ENCODE measurements at places on chromosomes 1 and 21.

DNA sequence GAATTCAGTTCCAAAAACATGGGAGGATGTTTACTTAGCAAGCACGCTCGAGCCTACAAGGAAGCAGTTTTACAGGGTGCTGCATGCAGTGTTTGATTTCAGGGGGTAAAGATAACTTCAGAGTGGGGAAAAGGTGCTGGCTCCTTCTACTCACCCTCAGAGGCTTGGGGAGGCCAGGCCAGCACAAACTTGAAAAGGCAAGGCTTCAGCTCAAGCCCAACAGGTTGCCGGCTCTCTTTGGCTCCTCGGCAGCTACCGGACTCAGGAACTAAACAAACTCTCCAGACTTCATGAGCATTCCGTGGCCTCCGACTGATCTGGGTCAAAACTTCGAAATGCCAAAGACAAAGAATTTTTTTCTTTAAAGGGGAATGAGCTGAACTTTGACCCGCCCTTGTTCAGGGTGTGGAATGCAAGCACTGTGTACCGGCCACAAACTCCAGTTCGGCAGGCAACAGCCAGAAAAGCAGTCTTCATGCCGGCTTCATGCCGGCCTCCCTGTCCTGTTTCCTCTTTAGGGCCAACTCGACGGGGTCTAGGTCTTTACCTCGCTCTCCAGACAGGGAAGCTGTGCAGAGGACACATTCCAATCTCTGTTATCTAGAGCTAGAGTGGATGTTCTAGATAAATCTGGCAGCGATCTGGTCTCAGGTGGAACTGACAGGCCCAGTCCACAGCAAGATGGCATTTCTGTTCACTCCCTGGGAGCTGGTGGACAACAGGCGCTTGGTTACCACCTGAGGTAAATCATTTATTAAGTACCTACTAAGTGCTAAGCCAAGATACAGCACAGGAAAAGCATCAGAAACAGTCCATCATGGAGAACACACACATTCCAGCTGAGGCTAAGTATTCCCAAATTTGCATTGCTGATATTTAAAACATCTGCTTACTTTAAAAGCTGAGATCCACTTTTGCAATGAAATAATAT is 75.0 kb downstream of the CD46 start:
- no peak for DNase-seq

GRCh38 chr1:114695430-114696058 is at the start of gene AMPD1:
Gene AMPD1, minus strand, starts transcription at chr1:114695546. Its CDS starts 75 bp downstream, at chr1:114695471.
- DNase-seq, result no peak

DNA sequence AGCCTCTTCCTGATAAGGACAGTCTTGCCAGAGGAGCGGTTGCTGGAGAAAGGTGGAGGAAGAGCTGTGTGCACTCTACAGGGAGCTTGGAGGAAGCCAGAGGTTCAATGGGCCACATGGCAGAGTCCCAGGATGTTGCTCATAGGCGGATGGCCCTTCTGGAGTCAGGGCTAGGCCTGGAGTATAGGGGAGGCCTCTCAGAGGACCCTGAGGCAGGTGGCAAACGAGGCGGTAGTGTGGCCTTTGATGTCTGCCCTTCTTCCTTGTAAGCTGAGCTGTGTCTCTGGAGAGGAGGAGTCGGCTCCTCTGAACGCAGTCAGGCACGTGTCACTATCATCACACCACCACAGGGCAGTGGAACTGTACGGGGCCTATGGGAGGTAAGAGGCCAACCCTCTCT is 8.6 kb downstream of the PKP1 start:
- no peak for DNase-seq

GRCh38 chr1:93670141-93670540 is 11.5 kb downstream of the BCAR3 start:
- no peak for DNase-seq

DNA sequence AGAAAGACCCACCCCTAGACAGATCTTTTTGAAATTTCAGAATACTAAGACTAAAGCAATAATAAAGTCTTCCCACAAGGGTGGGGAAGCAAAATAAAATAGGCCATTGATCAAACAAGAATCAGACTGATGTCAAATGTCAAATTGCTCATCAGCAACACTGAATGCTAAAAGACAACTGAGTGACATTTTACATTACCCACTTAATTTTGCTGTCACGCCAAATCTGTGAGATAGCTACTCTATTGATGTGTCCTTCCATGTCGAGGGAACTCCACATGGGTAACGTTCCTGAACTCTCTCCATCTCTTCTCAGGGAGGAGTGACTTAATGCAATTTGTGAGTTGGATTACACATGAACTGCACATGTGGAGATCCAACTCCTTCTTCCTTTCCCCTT is 271.7 kb upstream of the CAMK1G start:
- DNase-seq, result no peak

DNA sequence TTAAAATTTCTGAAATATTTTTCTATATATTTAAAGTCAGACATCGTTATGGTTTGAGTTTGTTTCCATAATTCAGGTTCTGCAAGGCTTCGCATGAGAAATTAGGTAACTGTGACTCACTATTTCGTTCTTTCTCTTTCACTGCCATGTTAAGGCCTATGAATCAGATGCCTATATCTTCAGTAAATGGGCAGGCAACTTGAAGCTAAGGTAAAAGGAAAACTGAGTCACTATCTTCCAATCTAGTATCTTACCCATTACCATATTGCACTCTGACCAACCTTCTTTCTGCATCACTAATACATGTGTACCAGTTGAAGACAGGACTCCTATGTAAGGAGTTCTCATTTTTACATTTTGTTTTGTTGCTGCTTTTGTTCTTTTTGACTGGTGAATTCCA is 37.8 kb downstream of the PYHIN1 start:
- no peak for DNase-seq

DNA sequence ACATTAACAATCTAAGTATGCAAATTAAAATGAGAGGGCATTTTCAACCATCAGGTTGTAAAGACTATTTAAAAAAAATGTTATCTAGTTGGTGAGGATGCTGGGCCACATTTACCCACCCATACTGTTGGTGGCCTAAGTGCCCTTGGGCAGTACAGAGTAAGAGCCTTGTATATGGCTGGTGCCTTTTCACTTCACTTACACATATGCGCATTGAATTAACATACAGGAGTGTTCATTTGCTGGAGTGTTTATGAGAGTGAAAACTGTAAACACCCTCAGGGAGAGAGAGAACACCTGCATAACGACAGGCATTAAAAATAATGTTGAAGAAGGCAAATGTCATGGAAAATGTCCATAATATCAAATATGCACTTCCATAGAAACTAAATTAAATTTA is 427.1 kb downstream of the PCP4 start:
- DNase-seq, result no peak

DNA sequence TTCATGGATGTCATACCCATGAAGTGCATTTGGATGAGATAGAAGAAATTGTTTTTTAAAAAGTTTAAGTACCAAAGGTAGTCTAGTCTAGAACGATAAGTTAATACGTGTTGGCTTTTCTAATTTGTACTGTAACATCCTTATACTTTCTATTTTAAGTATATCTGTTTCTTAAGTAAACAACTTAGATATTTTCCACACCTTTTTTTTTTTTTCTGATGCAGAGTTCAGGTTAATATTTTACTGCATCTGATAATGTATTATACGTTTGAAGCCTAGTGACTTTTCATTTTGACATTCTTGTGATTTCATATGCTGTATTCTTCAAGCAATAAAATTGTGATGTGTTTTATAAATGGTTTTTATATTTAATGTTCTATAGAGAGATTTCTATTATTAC is 16.5 kb downstream of the DR1 start:
- no peak for DNase-seq

DNA sequence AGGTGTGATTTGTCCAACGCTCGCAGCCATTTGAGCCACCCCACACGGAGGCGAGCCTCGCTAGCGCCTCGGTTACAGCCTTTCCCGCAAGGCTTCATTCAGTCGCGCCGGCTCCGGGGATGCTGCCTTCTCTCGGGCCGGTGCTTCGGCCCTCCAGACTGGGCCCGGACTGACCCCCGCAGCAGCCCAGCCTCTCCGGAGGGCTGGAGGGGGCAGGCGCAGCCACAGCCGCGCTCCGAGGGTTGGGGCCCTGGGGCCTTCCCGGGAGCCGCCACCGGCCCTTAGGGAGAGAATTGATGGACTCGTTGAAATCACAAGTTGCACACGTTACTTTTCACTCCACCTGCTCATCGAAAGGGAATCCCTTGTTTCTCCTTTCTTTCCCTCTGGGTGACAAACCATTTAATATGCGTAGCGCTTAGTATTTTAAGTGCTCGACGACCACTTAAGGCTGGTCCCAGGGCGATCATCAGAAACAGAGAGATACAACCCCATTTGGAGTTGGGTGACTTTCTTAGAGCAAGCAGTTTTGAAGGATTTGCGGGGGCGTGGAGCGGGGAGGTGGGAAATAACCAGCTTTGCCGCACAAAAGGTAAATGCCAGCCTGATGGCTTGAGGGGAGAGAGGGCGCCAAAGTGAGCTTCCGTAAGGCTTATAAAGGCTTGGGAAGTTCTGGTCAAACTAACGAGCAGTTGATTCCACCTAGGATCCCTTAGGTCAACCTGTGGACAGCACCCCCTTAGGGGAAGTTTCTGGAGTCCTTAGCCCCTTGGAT is 24.6 kb upstream of the ENAH start:
- no peak for DNase-seq

DNA sequence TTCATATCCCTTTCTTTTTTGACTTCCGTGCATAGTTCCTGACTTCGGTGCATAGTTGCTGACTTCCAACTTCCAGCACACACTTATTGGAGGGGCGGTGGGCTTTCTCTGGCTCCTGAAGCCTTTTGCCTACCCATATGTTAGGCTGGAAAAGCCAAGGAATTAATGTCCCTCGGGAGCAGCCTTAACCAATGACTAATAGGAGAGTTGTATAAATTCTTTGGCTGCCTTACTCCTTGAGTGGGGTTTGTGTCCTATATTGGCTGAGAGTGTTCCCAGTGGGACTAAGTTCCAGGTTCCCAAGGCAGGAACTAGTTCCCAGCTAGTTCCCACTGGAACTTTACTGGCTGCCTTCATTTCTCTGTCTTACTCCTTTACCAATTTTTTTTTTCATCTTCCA is 105.7 kb downstream of the ZNF326 start:
- DNase-seq, result no peak

- no peak for DNase-seq
These were observed 897 bp downstream of the SLC25A24 start for GRCh38 chr1:108199201-108199691.

- DNase-seq, result no peak
These were observed 26.5 kb upstream of the KHDRBS1 start for GRCh38 chr1:31987135-31987619.

- no peak for DNase-seq
These were observed 46.5 kb downstream of the OMA1 start for GRCh38 chr1:58500043-58500442.

- DNase-seq, result no peak
These were observed 20.8 kb upstream of the TENT5C start for GRCh38 chr1:117585086-117585485.

- DNase-seq, result no peak
These were observed 118.1 kb downstream of the CACNA1E start for GRCh38 chr1:181601186-181601950.

DNA sequence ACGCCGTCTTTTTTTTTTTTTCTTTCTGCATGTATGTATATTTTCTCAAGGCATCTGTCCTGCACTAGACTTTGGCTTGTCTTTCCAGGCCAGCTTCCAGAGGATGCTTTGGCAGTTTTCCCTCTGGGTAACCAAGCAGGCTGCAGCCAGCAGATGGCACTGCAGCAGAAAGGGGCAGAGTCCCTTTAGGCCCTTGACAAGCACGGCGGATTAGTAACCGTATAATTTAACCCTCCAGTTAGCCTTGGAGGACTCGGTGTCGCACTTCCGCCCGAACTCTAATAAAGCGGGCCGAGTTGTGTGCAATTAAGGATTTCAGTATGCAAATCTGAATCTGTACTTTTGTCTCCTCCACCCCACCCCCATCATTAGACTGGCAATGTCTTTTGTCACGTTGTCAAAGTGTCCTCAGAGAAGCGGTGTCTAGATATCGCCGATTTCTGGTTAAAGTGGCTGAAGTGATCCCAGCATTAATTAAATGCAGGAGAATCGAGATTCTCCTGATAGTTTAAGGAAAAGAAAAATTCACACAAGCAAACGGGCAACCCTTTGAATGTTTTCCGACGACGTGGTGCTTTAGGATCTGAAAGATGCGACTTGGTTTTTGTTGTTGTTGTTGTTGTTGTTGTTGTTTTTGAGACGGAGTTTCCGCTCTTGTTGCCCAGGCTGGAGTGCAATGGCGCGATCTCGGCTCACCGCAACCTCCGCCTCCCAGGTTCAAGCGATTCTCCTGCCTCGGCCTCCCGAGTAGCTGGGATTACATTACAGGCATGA is 1.1 kb upstream of the TMEM167B start:
- DNase-seq, result no peak

DNA sequence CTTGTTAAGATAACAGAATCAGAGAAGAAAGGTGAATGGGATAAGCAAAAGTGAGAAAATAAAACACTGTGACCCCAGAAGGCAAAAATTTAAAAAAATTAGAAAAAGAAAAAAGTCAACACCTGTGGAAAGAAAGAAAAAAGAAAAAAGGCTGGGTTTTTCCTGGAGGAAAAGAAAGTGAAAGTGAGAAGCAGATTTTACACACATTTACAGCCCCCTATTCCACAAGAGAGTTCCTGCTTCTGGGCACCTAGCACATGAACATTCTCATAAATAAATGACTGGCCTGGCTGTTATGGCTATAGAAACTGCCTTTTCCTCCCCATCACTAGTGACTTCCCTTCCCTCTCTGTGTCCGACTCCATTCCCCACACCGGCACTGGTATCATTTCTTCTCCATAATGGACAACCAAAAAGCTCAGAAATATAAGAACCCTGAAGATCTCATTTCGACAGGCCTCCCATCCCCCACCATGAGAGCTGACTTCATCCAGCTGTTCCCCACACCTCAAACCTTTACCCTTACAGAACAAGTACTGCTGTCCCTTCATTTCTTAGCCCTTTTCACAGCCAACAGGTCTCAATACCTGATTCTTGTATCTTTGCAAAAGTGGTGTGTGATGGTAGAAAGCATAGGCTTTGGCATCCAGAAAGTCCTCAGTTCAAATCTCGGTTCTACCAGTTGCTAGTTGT is 12.6 kb downstream of the MTF1 start:
- no peak for DNase-seq

GRCh38 chr21:33135925-33136324 is 66.0 kb downstream of the OLIG1 start:
- DNase-seq, result no peak

DNA sequence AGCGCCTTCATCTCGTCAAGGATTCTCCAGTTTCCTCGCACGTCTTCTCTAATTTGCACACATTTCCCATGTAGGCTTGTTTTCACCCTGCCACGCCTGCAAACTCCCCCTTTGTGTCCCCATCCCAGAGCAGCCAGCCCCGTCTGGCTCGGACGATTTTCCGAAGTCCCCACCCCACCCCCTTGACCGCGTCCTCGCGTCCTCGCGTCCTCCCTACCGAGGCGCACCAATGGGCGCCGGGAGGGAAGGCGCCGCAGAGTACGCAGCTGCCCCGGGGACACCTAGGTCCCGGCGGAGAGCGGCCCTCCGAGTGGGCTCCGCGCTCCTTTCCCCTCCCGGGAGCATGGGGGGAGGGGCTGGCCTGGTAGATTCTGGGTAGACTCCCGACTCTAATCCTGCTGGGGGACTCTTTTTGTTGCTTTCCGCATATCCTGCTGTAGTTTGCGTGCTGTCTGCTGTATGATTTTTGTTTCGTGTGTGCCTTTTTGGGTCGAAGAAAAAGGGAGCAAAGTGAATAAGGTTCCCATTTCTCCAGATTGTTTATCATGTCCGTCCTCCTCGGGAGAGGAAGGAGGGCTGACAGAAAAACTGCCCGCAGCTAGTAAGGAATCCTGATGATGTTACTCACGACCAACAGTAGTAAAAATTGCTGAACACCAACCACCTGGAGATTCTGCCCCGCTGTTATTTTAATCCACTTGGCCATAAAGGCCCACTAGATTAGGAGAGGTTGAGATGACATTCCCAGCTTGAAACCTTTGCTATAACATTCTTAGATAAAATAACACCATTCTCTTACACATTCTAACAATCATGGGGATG is 1.5 kb downstream of the CACHD1 start:
- no peak for DNase-seq

Data from activated CD8-positive, alpha-beta memory T cell treated with anti-CD3 and anti-CD28 coated beads for 4 hours (primary cell).